Thoracic aorta (tissue), 2 donors: ENCODE measurements at places on chromosomes 11 and 22. TPM values are rescaled to one million over a fixed set of nuclear protein-coding genes. Genes with fewer than 3 reads are reported as not detected.

MGAT3 gene
- total RNA-seq, result 1.1 TPM

SLC6A5 gene
- total RNA-seq, result not detected

CAPRIN1 gene
- 145 TPM for total RNA-seq

MMP27 gene
- not detected for total RNA-seq

- no peak for DNase-seq
- H3K27ac ChIP-seq, result no peak overlapping the region
- H3K4me3 ChIP-seq, result peak overlapping the region; percentile 7
- peaks cover 4% of the 10 kb centered on the region for H3K4me1 ChIP-seq
- no peaks in the 10 kb centered on the region for H3K27me3 ChIP-seq
- H3K36me3 ChIP-seq, result no peaks in the 10 kb centered on the region
These were observed 4.7 kb downstream of the MPEG1 start for GRCh38 chr11:59207988-59208451.

- no peak for DNase-seq
- H3K36me3 ChIP-seq, result no peaks in the 10 kb centered on the region
- no peak overlapping the region for H3K27ac ChIP-seq
- no peaks in the 10 kb centered on the region for H3K27me3 ChIP-seq
- no peak overlapping the region for H3K4me3 ChIP-seq
These were observed 25.2 kb upstream of the CTR9 start for GRCh38 chr11:10725907-10726253.

DNA sequence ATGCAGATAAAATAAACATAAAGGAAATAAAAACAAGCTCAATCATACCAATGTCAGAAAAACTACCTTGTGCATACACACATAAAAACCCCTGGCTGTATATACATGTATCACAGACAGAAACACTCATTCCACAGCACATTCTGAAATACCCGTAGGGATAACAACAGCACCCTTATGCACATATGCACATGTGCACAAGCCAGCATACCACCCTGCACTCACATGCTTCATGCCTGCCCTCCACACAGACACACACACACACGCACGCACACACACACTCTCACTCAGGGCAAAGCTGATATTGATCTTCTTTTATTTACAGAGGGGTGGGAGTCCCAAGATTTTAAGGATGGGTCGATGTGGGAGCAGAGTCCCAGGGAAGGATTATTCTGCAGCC, 92.1 kb downstream of the CSNK2A3 start:
- no peak overlapping the region for H3K4me3 ChIP-seq
- DNase-seq, result no peak
- no peak overlapping the region for H3K27ac ChIP-seq
- H3K27me3 ChIP-seq, result no peaks in the 10 kb centered on the region
- peaks cover 14% of the 10 kb centered on the region for H3K4me1 ChIP-seq

DNA sequence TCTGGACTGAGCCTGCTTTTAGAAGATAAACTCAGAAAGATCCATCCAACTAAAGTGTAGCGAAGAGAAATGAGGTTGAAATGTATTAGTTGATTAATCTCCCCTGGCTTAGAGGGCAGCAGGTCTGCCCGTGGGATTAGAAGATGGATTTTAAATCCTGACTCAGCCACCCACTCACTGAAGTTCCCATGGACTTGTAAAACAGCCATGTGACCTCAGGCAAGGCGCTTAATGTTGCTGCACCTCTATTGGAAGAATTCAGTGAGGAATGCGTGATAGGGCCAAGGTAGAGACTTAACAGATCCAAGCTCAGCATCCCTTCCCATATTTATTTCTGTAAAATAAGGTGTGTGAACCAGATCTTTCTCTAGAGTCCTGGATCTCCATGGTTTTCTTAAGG, 45.1 kb upstream of the ELF5 start:
- no peak overlapping the region for H3K4me3 ChIP-seq
- no peaks in the 10 kb centered on the region for H3K36me3 ChIP-seq
- no peaks in the 10 kb centered on the region for H3K27me3 ChIP-seq
- H3K27ac ChIP-seq, result no peak overlapping the region
- no peaks in the 10 kb centered on the region for H3K4me1 ChIP-seq

GRCh38 chr11:72742513-72743320, 9.5 kb downstream of the ARAP1 start:
- H3K27ac ChIP-seq, result no peak overlapping the region
- H3K36me3 ChIP-seq, result no peaks in the 10 kb centered on the region

DNA sequence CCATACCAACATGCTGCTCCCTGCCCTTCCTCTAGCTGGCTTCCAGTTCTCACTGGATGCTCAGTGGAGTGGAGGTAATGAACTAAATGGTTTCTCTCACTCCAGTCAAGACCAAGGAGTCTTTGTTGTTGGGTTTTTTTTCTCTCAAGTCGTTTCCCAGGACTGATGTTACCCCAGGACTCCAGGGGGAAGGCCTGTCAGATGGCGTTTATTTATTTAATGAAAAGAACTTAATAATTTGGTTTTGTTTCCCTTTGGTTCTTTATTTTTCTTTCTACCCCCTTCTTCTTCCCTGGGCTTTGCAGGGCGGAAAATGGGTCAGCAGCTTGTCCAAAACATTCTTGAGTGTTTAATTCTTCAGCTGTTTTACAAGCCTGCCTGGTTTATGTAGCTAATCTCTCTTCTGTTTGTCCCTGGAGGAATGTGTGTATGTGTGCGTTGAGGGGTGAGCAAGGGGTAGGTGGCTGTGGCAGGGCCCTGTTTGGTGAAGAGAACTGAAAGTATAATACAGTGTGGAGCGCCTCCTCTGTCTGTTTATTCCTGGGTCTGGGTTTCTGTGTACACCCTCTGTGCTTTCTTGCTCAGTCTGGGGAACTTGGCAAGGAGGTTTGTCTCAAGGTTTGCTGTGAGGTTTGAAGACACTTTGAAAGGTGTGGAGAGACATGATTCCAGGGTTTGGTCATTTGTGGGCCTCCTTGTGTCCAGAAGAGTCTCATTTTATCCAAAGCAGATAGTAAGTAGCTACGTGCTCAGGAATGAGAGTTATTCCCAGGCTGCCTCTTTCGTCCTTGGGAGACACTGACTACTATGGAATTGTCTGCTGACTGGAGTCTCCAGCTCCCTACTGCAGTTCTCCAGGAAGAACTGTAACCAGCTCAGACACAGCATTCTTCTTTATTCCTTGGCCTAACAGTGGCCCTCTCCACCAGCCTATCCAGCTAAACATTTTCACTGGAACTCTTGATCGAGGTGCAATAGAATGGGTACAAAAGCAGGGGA, 175.5 kb downstream of the ADAMTS15 start:
- H3K4me1 ChIP-seq, result peaks cover 17% of the 10 kb centered on the region
- no peak for DNase-seq
- H3K4me3 ChIP-seq, result no peak overlapping the region
- peak overlapping the region; percentile 13 for H3K27ac ChIP-seq

GRCh38 chr11:30586251-30587144, at the start of gene MPPED2:
TSS of gene MPPED2 (minus strand) at chr11:30586353. CDS start at chr11:30580373, 5,980 bp downstream.
- no peaks in the 10 kb centered on the region for H3K36me3 ChIP-seq
- no peaks in the 10 kb centered on the region for H3K27me3 ChIP-seq
- DNase-seq, result no peak
- H3K4me3 ChIP-seq, result peak within 1 kb of the TSS; percentile 97
- H3K27ac ChIP-seq, result peak within 1 kb of the TSS; percentile 96

GRCh38 chr11:126154691-126155090, 56.8 kb downstream of the RPUSD4 start:
- H3K36me3 ChIP-seq, result no peaks in the 10 kb centered on the region
- no peak overlapping the region for H3K4me3 ChIP-seq
- H3K27ac ChIP-seq, result no peak overlapping the region
- H3K4me1 ChIP-seq, result no peaks in the 10 kb centered on the region
- no peaks in the 10 kb centered on the region for H3K27me3 ChIP-seq

DNA sequence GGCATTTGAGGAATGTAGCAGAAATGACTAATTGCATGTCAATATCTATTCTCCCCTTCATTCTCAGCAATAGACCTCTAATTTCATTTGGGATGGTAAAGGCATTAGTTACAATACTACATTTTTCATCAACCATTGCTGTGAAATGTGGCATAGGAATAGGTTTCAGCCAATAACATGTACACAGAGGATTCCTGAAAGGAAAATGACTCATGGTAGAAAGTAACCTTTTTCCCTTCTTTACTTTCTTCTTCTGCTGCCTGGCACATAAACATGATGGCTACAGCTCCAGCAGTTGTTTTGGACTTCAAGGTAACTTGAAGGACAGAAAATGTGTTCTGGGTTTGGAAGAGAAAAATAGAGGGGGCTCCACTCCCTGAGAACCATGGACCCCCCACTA, 231.8 kb upstream of the CTSC start:
- no peak overlapping the region for H3K4me3 ChIP-seq
- H3K36me3 ChIP-seq, result no peaks in the 10 kb centered on the region
- H3K27ac ChIP-seq, result no peak overlapping the region
- no peak for DNase-seq
- no peaks in the 10 kb centered on the region for H3K4me1 ChIP-seq

- no peaks in the 10 kb centered on the region for H3K27me3 ChIP-seq
- DNase-seq, result no peak
- no peak overlapping the region for H3K27ac ChIP-seq
- no peaks in the 10 kb centered on the region for H3K36me3 ChIP-seq
These were observed 113.8 kb upstream of the NARS2 start for GRCh38 chr11:78688460-78688859.
